ENCODE measurements at places on chromosomes 7 and 10.

- no peak for DNase-seq
Observed at GRCh38 chr7:108613949-108614381, 44.3 kb downstream of the DNAJB9 start.

DNA sequence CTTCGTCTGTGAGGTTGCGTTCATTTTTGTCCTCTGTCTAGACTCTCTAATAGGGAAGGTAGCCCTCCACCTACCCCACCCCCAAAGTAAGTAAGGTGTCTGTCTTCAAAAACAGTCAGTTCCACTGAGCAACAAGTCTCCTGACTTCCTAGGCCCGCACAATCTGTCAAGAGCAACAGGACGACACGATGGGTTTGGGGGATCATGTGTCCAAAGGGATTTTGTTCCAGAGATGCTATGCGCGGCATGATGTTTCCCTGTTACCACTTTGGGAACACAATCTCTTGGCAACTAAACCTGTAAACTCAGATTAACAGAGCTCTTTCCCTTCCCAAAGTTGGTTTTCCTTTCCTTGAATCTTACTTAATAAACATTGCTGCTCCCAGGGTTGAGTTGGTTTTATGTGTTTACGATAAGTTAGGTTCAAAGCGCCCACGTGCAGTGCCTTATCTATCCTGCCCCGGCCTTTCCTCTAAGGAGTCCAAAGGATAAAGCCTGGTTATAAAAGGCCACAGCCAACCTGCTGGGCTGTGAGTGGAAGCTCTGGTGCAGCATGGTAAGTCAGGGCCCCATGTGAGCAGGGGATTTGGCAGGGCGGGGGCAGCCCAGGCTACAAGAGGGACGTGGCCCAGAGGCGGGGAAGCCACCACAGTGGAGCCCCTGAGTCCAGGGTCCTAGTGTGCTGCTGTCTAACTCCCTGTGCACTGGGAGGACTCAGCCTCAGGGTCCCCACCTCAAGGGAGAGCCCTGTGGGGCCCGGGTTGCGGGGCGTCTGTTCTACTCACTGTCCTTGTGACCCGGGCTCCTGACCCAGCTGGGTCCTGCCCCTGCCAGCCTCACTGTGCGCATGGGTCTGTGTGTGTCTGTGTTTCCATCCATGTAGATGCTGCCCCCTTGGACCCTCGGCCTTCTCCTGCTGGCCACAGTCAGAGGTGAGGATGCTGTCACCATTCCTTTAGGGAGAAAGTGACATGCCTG lies at the start of gene PNLIPRP2:
Gene PNLIPRP2 (plus strand): TSS at position 531 of the 978 bp plus-strand sequence.
- no peak for DNase-seq

GRCh38 chr10:21689881-21690280 lies 155.8 kb downstream of the MLLT10 start:
- DNase-seq, result no peak

DNA sequence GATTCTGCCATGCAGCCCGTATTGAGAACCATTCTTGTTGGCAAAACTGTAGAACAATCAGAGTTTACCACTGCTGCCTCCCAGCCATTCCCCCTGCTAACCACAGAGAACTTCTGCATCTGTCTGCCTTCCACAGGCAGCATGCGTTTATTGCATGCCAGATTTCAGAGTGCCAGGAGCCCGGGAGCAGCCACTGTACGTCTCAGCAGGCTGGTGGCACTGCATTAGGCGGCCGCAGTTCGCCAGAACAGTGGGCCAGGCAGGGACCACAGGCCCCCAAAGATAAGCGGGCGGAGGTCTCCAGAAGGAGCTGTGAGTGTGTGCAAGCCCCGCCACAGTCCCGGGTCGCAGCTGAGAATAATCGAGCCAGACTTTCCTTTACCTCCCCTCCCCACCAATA lies 31.8 kb downstream of the ZNF467 start:
- DNase-seq, result no peak

DNA sequence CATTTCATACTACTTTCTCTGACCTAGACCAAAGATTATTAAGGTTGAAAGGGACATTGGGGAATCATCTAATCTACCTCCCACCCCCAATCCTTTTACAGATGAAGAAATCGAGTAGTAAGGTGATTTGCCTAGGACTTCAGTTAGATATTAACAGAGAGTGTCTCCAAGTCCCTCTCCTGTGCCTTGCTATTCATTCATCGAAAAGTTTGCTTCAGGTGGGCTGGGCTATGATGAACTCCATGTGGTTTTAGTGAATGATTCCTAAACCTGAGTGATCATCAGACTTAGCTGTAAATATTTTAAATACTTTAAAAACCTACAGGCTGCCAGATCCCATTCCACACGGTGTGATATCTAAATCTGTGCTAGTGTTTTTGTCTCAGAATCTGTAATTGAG lies 259.4 kb upstream of the SORCS1 start:
- DNase-seq, result no peak

DNA sequence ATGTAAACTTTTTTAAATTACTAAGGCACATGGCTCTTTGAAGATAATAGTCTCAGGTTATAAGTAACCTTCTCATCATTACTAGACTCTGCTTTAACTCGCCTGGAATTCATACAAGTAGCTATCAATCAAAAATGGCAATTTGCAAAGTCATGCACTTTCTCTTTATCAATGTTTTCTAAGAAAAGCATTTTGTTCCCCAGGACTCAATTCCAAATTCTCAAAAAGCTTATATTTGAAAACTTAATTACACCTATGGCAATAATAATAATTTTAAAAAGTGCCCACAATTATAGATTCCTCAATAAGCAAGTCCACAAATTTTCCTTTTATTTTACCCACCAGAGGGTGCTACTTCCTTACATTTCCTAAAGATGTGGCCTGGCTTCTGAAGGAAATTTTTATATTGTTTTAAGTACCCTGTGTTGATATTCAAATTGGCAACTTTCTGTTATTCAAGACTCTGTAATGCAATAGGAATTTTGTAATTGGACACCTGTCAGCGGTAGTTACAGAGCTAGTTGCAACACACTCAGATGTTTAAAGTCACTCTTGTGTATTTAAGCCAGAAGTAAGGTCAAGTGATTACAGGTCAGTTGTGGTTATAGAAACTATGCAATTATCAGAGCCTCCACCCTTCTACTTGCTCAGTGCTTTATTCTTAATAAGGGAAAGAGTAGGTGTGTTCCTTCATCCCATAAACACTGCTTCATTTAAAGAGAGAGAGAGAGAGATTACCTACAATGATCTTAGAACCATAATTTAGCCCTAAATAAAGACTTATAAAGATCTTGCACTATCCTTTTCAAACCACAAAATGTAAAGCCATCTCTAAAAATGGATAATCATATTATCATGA lies 47.1 kb upstream of the HYAL4 start:
- DNase-seq, result no peak
